Activated CD8-positive, alpha-beta memory T cell treated with anti-CD3 and anti-CD28 coated beads for 4 hours (primary cell): ENCODE measurements at places on chromosomes 1 and 21.

DNA sequence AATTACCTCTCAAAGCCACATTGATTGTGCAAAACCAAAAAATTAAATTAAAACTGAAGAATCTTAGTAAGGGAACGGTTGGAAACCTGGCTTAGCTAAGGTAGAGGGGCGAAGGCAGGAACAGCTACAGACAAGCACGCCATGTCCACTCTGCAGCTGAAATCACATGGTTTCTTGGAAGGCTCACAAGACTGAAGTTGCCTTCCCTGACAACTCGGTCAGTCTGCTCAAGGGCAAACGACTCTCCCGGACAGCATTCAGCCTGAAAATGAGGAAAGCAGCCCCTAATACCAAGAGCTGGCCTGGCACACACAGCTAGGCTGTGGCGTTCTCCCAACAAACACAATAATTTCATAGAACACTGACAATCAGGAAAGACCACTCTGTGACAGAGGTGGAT is 22.7 kb upstream of the BECN2 start:
- DNase-seq = no peak

DNA sequence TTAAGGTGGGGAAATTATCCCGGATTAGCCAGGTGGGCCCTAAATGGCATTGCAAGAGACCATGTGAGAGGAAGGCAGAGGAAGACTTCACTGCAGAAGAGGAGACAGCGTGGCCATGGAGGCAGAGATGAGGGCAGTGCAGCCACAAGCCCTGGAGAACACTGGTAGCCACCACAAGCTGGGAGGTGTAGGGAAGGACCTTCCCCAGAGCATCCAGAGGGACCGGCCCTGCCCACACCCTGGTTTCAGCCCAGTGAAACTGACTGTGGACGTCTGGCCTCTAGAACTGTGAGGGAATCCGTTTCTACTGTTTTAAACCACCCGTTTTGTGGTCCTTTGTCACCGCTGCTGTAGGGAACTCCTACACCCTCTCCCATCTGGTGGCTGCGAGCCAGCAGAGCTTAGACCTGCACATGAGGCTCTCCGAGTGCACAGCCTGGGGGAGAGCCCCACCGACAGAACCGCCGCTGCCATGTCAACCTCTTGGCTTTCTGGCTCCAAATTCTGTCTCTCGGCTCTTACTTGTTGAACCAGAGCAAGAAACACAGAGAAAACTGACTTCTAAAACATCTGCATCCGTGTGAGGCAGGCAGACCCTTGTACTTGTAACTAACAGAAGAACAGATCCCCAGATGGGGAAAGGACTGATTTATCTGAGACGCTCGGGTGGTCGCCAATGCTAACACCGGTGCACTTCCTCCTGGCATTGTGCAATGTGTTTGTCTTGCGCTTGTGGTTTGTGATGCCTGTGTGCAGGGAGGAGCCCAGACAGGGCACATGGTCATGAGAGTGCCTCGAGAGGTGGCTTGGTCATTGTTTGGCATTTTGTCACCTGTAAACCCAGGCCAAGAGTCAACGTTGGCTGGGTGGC is 90.8 kb upstream of the TMPRSS2 start:
- DNase-seq = no peak

DNA sequence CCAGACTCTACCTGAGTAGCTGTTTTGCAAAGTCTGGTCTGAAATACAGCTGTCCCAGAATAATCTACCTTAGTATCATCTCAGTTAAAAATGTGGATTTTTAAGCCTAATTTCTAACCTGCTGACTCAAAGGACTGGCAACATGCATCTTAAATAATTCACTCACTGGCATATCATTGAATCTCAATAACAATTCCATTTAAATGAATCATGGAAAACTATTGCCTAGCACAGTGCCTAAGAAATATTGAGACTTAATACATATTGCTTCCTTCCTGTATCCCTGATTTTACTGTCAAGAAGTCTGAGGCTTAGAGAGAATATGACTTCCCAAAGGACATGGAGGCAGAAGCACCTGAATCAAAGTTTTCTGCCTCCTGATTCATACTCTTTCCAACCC is 3.1 kb downstream of the CCDC190 start:
- no peak for DNase-seq

GRCh38 chr1:167623951-167624350 is 6.1 kb upstream of the RCSD1 start:
- no peak for DNase-seq

GRCh38 chr1:147853391-147853790 is 49.2 kb upstream of the GJA8 start:
- DNase-seq = no peak

DNA sequence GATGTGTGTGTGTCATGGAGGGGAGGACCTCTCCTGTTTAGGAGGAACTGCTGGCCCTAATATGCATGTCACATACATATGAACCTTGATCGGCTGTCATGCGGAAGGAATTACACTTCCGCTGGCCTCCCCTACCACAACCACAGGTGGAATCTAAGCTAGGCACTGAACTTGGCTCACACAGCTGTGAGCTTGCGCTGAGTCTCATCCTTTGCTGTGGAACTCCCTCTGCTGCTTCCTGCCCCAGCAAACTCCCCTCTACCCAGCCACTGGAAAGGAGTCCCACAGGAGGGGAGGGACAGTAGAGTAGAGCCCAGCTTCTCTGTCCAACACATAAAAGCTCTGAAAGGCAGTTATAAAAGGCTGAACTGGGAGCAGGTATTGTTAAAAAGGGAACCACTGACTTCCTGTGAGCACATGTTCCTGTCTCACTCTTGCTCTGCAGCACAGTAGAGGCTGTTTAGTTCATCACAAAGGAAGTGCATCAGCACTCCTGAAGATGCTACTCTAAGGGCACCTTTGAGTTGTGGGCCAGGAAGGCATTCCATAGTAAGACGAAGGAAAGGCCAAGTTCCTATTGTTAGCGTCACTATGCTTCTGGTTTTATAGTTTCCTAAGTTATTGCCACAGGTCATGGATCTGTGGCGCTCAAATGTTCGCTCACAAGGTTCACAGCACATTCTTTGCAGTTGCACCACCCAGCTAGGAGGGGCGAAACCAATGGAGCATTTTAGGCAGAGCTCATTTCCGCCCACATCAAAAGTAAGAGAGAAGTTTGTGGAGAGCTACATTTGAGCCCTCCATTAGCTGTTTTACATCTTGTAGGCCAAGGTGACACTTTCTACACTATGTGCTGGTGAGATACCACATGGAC is 17.7 kb upstream of the PTPRC start:
- DNase-seq = peak; percentile 47

DNA sequence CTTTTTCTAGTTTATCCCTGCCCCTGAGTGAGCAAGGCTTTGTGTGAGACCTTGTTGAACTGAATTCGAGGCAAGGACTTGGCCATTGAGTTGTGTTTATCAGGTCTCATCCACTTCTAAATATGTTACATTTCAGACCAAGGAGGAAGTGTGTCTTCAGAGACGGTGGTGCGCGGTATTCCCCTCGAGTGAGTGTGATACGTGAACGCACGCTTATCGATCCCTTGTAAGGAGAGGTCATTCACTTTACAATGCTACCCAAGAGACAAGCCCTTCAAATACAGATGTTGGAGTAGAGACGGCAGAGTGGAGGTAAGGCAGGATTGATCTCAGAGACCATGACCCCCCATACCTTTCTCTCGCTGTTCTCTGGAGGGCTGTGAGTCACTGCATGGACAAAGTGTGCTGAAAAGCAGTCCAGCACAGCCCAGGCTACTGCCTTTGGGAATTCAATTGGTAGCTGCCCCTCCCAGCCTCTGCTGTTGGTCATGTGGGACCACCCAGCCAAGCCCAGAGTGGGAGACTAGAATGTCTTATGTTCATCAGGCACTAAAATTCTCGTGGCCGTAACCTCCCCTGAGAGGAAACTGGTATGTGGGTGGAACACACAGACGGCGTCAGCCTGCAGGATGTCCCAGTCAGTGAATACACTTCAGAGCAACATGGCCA is 16.3 kb upstream of the MTARC1 start:
- DNase-seq = no peak

- DNase-seq = no peak
Measured at GRCh38 chr1:234322979-234323378, 50.3 kb upstream of the COA6 start.

GRCh38 chr1:70948396-70949017 is 99.1 kb downstream of the PTGER3 start:
- DNase-seq = no peak

GRCh38 chr1:241115784-241116183 is 241.2 kb downstream of the RGS7 start:
- no peak for DNase-seq

DNA sequence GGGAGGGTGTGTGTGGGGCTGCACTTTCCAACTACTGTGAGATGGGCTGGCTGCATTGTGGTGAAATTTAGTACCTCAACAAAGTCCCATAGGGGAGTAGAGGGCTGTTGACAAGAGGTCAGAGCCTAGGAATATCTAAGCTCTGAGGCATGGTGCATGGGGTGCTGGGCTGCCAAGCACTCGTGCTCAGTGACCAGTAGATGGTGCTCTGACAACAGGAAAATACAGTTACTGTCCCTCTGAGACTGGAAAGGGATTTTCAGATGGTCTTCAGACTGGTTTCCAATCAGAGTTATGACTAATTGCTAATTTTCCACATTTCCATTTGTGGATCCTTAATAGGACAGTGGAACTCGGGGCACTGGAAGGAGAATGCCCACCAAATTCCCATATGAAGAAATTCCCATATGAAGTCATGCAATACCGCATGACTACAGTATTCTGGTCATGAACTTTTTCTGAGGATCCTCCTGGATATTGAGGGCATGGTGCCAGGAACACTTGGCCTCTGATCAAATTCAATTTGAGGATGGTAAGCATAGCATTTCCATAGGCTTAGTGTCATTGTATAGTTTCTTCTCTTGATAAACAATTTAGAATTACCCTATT is 4.1 kb upstream of the CACNA1E start:
- no peak for DNase-seq

DNA sequence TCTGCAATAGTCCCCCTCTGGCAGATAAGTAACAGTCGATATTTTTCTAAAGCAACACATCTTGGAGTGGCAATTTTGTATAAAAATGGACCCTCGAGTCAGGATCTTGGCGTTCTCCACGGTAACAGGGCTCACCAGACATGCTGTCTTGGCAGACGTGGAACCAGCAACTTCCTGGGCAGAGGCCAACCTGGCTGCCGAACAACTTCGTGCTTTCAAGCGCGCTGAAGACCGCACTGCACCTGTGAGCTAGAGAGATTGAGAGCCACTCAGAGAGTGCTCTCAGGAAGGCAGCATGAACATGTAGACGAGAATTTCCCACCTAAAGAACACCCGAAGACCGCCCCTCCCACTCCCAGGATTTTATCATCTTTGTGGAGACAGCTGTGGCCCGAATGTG is 7.3 kb downstream of the C1orf174 start:
- no peak for DNase-seq

- no peak for DNase-seq
Measured at GRCh38 chr1:12407050-12407961, 177.5 kb downstream of the VPS13D start.

DNA sequence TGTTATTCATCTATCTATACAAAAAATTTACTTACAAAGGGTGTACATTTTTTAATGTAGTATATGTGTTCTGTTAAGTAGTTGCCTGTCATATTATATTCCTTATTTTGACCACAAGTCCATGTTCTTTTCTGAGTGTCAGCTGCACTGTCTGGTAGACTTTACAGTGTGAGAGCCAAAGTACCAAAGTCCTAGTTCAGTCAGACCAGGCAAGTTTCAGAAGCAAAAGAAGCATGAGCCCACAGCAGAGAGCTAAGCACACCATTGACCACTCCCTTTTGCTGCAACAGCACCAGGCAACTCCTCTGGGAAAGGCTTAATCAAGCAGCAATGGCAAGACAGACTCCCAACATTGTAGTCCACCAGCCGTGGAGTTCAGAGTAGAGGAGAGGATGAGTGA is 631.9 kb upstream of the PKN2 start:
- no peak for DNase-seq

DNA sequence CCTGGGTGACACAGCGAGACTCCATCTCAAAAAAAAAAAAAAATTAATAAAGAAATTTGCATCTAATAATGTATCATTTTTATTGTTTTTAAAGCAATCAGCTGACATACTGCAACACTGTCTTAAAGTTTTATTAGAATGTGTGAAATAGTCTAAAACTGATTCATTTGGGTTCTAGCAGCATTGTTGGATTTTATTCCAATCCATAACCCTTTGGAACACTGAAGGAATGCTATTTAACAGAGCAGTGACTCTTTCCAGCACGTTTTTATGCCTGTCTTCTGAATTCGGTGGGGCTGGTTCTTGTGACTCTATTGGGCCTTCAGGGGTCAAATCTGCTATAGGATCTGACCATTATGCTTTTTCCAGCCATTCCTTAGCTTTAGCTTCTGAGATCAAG is 18.2 kb upstream of the FMO4 start:
- DNase-seq = no peak

DNA sequence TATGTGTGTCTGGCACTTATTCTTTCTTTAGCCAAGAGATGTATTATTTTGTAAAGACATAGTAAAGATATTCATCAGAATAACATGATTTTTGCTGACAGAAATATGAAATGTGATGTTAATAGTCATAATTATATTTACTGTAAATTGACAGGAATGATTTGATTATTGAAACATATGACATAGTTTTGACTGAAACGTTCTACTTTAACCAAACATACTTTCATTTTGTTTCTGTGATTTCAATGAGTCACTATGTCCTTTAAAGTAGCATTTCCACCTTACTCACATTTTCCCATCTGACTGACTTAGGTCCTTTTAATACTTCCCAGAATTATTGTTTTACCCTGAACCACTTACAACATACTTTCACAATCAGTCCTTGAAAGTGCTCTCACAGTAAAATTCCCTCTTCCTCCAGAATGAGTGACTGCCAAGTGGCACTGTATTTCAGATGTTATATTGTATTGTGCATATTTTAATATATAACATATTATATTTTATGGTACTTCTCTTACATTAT is 437.9 kb downstream of the NCAM2 start:
- DNase-seq = no peak

- DNase-seq = no peak
Measured at GRCh38 chr1:178684542-178685000, 40.5 kb upstream of the RALGPS2 start.
